Psoas muscle (tissue), 8 donors: ENCODE measurements at places on chromosomes 1 and 21. TPM values are rescaled to one million over a fixed set of nuclear protein-coding genes. Genes with fewer than 3 reads are reported as not detected.

DNA sequence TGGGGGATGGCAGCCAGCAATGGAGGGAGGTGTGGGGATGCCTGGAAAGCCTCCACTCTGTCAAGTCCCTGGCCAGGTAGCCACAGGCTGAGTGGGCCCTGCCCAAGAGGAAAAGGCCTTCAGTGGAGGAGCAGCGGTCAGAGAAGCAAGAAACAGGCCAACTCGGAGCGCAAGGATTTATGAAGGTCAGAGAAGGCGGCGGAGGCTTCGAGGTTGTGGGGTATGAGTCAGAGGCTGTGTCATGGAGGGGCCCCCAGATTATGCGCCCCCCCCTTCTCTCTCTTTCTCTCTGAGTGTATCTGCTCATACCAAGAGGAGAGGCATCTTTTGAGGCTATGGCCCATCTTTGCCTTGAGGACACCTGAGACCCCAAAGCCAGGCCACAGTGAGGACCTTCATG, 99.5 kb downstream of the CASZ1 start:
- no peak overlapping the region for H3K4me3 ChIP-seq
- peak overlapping the region; percentile 41 for H3K27ac ChIP-seq
- H3K27me3 ChIP-seq: no peaks in the 10 kb centered on the region
- no peaks in the 10 kb centered on the region for H3K36me3 ChIP-seq
- DNase-seq: no peak

DNA sequence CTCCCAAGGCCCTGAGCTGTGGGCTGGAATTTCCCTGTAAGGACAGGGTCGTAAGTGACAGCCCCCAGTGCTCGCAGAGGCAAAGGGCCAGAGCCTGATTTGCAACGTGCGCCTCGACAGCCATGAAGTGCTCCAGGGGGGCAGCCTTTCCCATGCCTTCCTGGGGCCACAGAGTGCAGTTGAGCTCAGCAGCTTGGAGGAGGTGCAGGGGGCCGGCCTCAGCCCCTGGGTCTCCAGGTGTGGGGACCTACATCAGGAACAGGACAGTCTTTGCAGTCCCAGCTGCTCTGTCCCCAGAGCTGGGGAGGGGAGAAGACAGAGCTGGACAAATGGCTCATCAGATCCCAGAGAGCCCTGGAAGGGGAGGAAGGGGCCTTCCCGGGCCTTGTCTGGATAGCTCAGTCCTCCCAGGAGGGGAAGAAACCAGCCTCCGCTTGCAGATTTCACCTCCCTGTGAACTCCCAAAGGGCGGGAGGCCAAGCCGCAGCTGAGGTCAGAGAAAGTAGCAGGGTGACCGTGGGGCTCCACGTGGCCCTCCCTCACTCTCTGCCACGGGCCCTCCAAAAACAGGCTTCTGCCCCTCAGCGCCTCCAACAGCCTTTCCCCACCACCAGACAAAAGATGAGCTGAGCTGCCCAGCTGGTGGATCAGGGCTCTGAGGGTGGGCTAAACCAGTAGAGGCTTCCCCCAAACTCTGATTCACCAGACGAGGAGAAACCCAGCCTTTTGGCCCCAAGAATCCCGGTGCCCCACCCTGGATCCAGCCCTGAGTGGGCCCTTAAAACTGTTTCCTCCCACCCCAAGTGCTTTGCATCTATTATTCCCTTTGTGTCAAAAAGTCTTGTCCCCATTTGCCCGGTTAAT, 76.5 kb downstream of the DHRS3 start:
- H3K4me3 ChIP-seq: no peak overlapping the region
- DNase-seq: peak; percentile 71
- peaks cover 21% of the 10 kb centered on the region for H3K4me1 ChIP-seq
- H3K36me3 ChIP-seq: no peaks in the 10 kb centered on the region

DNA sequence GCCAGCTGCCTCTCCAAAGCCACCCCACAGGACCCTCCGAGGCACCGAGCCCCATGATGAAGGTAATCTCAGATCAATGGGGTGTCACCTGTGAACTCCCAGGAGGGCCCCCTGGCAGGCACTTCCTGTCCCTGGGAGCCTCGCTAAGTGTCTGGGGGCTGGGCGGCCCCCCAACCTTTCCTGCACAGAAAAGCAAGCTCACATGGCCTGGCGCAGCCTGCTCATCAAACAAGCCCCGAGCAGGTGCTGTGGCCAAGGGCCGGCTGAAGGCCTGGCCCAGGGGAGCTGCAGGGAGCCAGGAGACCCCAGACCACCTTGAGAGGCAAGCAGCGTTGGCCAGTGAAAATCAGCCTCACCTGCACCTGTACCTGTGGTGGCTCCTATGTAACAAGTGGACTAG, 2.9 kb downstream of the RIPK4 start:
- DNase-seq: no peak
- no peaks in the 10 kb centered on the region for H3K36me3 ChIP-seq
- no peak overlapping the region for H3K27ac ChIP-seq
- H3K4me1 ChIP-seq: peaks cover 3% of the 10 kb centered on the region

GRCh38 chr1:30447080-30447479, 276.3 kb downstream of the MATN1 start:
- no peaks in the 10 kb centered on the region for H3K27me3 ChIP-seq
- no peaks in the 10 kb centered on the region for H3K4me1 ChIP-seq
- H3K27ac ChIP-seq: no peak overlapping the region
- no peak for DNase-seq
- H3K36me3 ChIP-seq: no peaks in the 10 kb centered on the region

DNA sequence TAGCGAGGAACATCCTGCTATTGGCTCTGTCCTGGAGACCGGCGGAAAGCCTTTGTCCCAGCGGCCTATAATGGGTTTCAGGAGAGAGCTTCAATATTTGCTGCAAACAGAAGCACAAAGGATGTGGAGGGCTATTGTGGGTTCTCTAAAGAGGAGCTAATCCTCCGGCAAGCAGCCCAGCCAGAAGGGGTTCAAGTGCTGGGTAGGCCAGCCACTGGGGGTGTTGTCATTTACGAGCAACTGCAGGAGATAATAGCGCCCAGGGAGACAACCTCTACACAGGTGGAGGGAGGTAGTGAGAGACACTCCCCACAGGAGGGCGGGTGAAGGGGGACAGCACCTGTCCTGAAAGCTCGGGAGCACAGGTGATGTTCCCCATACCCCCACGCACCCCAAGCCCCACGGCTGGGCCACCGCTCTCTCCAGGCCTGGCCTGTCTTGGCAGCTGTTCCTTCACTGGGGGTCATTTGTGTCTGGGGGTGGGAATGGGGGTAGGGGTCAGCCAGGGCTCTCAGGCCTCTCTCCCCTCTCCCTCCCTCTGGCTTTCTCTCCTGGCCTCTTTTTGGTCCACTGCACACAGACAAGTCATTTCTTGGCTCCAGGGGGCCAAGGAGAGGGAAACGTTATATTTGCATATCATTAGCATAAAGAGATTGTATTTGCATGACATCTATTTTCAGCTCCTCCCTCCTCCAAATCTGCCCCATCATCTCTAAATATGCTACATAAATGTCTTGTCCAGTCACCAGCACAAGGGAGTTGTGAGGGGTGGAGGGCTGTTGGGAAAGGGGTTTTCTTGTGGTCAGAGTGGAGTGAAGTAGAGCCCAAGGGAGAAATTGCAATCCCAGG, 22.0 kb upstream of the SLC26A9 start:
- no peaks in the 10 kb centered on the region for H3K27me3 ChIP-seq
- DNase-seq: no peak
- H3K36me3 ChIP-seq: no peaks in the 10 kb centered on the region

DNA sequence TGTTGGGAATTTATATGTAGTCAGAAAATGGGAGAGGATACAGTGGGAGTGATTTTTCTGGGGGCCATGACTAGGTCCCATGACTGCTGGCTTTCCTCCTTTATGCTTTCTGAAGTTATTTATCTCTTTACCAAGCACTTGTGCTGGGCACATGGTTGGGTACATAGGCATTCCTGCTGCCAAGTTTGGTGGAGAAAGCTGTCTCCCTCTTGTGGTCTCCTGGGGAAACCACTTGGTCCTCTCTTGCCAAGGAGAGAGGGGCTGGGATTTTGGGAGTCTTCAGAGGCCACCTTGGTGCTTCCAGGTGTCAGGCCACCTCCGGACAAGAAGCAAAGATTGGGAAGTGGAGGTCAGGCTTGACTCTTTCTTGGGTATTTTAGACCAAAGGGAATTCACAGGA, 120.2 kb upstream of the KCNE2 start:
- no peaks in the 10 kb centered on the region for H3K36me3 ChIP-seq
- no peak overlapping the region for H3K27ac ChIP-seq
- no peaks in the 10 kb centered on the region for H3K27me3 ChIP-seq

DNA sequence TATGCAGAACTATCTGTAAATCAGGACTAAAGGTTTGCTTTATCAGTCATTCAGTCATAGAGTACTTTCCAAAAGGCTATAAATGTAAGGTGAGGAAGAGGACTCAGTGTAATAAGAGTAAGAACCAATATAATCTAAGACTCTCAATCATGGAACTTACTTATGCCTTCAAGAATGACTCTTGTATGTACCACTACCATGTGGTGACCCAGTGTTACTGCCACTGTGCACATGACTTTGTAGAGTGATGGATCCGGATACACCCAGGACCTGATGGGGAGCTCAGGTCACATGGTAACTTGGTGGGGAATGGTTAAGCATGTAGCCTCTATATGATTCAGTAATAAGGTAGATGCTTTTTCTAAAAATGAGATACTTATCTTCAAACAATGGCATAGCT, 2099.8 kb downstream of the MRPL39 start:
- no peak overlapping the region for H3K27ac ChIP-seq
- H3K4me3 ChIP-seq: no peak overlapping the region
- H3K4me1 ChIP-seq: no peaks in the 10 kb centered on the region
- no peaks in the 10 kb centered on the region for H3K36me3 ChIP-seq
- H3K27me3 ChIP-seq: no peaks in the 10 kb centered on the region

DNA sequence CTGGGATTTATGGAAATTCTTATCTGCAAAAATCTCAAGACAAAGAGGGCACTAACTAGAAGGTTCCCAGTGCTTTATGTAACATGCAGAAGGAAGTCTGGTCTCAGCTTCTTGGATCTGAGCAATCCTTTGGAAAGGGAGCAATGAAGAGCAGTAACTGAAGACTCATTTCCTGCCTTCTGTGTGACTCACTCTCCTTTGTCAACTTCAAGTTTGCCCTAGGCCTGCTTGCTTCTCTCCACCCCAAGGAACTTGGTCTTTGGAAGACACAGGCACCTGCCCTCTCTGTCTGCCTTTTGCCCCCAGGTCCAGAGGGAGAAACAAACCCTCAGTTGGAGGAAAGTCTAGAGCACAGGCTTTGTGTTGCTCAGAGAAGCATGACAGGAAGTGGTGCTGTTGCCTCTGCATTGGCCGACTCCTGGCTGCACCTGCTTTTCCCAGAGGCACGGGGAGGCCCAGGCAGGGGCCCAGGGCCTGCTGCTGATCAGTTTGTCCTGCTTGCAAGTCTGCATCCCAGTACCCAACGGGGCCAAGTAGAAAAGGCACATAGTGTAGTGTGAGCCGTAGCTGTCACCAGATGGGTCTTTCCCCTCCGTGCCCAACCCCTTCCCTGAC, 137.2 kb downstream of the DHRS3 start:
- no peak overlapping the region for H3K4me3 ChIP-seq
- no peaks in the 10 kb centered on the region for H3K36me3 ChIP-seq
- H3K27ac ChIP-seq: peak overlapping the region; percentile 79
- no peak for DNase-seq

- H3K27ac ChIP-seq: no peak overlapping the region
- no peak overlapping the region for H3K4me3 ChIP-seq
- no peaks in the 10 kb centered on the region for H3K27me3 ChIP-seq
- no peak for DNase-seq
- H3K4me1 ChIP-seq: no peaks in the 10 kb centered on the region
- H3K36me3 ChIP-seq: no peaks in the 10 kb centered on the region
Observed at GRCh38 chr21:38308532-38309119, 51.8 kb downstream of the KCNJ15 start.

- no peak for DNase-seq
- H3K27ac ChIP-seq: no peak overlapping the region
- H3K4me3 ChIP-seq: no peak overlapping the region
- H3K27me3 ChIP-seq: no peaks in the 10 kb centered on the region
- no peaks in the 10 kb centered on the region for H3K4me1 ChIP-seq
Observed at GRCh38 chr1:101410048-101410878, 173.4 kb downstream of the S1PR1 start.

DNA sequence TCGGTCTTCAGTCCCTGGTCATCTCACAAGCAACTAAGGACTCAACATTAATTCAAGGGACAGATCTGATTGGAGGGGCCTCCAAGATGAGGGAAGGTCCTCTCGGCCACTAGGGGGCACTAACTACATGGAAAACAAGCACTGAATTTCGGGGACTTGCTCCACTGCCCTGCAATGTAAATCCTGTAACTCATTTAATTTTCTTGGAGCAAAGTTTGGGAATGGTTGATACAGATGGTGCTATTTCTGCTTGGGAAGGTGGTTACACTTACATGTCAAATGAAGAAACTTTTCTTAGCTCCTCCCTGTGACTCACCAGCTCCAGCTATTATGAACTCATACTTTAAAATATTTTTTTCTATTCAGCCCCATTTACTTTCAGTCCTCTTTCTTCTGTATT, 97.4 kb upstream of the KCNJ15 start:
- H3K4me1 ChIP-seq: no peaks in the 10 kb centered on the region
- H3K4me3 ChIP-seq: no peak overlapping the region
- DNase-seq: no peak
- peaks cover 2% of the 10 kb centered on the region for H3K27me3 ChIP-seq
- no peaks in the 10 kb centered on the region for H3K36me3 ChIP-seq

DNA sequence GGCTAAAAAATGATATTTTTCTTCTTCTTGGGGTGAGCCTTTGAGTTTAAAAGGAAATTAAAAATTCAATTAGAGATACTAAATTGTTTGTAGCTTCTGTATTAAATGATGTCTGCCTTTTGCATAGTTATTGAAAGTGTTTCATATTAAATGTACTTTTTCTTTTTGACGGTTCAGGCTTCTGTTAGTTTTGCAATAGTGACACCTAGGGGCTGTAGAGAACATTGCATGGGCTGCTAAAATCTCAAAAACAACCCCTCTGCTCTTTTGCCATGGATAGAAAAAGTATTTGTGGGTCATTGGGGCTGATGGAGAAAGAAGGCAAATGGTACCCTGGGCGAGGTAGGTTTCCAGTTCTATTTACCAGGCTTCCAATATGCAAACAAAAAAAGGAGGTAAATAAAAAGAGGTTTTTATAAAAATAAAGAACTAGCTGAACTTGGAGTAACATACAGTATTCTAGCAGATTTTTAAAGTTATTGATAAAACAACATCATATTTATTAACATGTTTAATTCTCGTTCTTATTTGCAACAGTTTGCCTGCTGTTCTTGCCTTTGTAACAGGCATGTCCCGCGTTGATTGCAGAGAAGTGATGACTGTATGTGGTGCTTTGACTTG, 115.4 kb upstream of the HOOK1 start:
- no peak for DNase-seq
- no peaks in the 10 kb centered on the region for H3K36me3 ChIP-seq
- H3K4me3 ChIP-seq: peak overlapping the region; percentile 59
- no peaks in the 10 kb centered on the region for H3K27me3 ChIP-seq

DNA sequence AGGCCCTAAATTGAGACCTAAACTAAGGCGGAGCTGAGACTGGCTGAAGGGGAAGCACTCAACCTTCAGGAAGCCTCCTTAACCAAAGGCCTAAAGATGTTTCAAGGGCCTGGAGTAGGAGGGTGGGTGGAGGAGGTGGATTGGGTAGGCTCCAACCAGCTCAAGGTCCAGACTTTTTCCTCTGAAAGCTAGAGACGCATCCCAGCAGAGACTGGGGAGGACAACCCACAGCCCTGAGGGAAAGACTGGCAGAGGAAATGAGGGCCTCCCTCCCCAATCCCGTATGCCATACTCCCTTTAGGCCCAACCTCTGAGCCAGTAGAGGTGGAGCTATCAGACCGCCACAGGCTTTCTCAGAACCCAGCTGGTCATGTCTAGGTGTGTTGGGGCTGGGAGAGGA, 1.1 kb downstream of the ECM1 start:
- H3K4me3 ChIP-seq: peak overlapping the region; percentile 48
- DNase-seq: no peak
- no peaks in the 10 kb centered on the region for H3K27me3 ChIP-seq
- no peak overlapping the region for H3K27ac ChIP-seq

PER3 gene
- total RNA-seq: 4.8 TPM

PINK1 gene
- 416 TPM for total RNA-seq

LSM10 gene
- 93.1 TPM for total RNA-seq

CATSPERE gene
- total RNA-seq: 0.49 TPM

ALX3 gene
- not detected for total RNA-seq

PLA2G2A gene
- total RNA-seq: 23.5 TPM

OSBPL9 gene
- total RNA-seq: 141 TPM
